ENCODE measurements at places on chromosomes 1 and 21. TPM values are rescaled to one million over a fixed set of nuclear protein-coding genes. Genes with fewer than 3 reads are reported as not detected.

The TEX38 gene
- total RNA-seq = not detected

The USH2A gene
- under 0.01 TPM for total RNA-seq

The AHCTF1 gene
- 28.6 TPM for total RNA-seq

The GJB5 gene
- not detected for total RNA-seq

The FHL3 gene
- 26.9 TPM for total RNA-seq

The ABCA4 gene
- 0.65 TPM for total RNA-seq

The TRIM67 gene
- total RNA-seq = 0.39 TPM

The BCAS2 gene
- 33.8 TPM for total RNA-seq

The KRTAP20-2 gene
- total RNA-seq = not detected

The BTBD19 gene
- total RNA-seq = 18.0 TPM

The CELA2B gene
- total RNA-seq = not detected

The ASCL5 gene
- not detected for total RNA-seq

The FOXO6 gene
- not detected for total RNA-seq

The SPATA45 gene
- total RNA-seq = not detected

The CTSK gene
- total RNA-seq = 58.8 TPM

The ADGRL2 gene
- total RNA-seq = 378 TPM

The FCRLB gene
- 1.6 TPM for total RNA-seq

The FCGR2B gene
- total RNA-seq = not detected

The LHX8 gene
- total RNA-seq = not detected

Data from smooth muscle cell of the pulmonary artery (primary cell).